ENCODE measurements at places on chromosomes 1 and 21.

DNA sequence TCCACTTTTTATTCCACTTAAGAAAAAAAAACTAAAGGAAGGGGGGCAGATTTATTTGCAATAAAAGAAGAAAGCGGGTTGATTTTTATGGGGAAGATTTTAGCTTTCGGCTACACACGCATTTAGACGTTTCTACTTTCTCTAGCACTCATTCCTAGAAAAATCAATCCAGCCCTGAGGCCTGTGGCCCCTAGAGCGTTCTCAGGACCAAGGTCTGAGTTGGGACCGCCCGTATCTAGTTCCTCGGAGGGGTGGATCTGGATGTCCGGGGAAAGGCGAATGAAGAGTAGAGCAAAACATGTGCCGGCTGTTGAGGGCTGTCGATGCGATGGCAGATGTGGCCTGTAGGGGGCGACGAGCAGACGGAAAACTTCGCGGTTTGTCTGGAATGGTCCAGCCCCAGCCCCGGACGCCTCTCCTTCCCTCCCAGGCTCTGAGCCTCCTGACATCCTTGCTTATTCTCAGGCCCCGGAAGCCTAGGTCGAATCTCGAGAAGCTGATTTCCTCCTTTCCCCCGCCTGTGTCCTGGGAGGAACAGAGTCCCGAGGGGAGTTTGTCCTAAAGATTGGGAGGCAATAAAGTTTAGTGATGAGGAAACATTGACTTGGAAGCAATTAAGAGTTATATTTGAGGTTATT lies 5.2 kb downstream of the FOXD3 start:
- DNase-seq: peak; percentile 79

- DNase-seq: no peak
Measured at GRCh38 chr1:203673550-203674411, 47.1 kb downstream of the ATP2B4 start.

GRCh38 chr1:227320476-227320875 lies 2.2 kb upstream of the CDC42BPA start:
- DNase-seq: no peak

GRCh38 chr1:9044236-9044635 lies 18.0 kb upstream of the SLC2A7 start:
- no peak for DNase-seq

GRCh38 chr21:41254090-41254700 lies 62.4 kb upstream of the FAM3B start:
- no peak for DNase-seq

- DNase-seq: no peak
Measured at GRCh38 chr1:1833456-1833855, 55.2 kb upstream of the NADK start.

- no peak for DNase-seq
Measured at GRCh38 chr1:2835650-2836159, 34.2 kb upstream of the TTC34 start.

- no peak for DNase-seq
Measured at GRCh38 chr1:166165661-166166328, 1.0 kb downstream of the FAM78B start.

DNA sequence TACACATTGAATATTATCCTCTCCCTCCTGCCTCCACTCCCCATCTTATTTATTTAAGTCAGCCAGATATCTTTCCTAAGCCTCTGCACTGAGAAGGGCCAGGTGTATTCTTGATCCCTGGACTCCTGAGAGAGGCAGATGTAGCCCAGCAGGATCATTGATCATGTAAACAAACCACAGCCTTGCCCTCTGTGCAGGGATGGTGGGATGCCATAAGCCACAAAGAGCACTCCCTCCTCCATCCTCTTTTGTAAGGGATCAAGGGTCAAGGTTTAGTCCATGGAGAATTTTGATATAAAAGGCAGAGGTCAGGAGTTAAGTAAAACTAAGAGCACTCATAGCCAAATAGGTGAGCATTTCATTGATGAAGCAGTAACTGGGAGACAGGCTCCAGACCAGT lies 17.3 kb downstream of the PHGDH start:
- DNase-seq: no peak

GRCh38 chr1:90475631-90476030 lies 241.5 kb downstream of the BARHL2 start:
- no peak for DNase-seq
